ENCODE measurements at places on chromosomes 6 and 20.

GRCh38 chr6:133761706-133762105, 127.2 kb upstream of the TCF21 start:
- DNase-seq: no peak

DNA sequence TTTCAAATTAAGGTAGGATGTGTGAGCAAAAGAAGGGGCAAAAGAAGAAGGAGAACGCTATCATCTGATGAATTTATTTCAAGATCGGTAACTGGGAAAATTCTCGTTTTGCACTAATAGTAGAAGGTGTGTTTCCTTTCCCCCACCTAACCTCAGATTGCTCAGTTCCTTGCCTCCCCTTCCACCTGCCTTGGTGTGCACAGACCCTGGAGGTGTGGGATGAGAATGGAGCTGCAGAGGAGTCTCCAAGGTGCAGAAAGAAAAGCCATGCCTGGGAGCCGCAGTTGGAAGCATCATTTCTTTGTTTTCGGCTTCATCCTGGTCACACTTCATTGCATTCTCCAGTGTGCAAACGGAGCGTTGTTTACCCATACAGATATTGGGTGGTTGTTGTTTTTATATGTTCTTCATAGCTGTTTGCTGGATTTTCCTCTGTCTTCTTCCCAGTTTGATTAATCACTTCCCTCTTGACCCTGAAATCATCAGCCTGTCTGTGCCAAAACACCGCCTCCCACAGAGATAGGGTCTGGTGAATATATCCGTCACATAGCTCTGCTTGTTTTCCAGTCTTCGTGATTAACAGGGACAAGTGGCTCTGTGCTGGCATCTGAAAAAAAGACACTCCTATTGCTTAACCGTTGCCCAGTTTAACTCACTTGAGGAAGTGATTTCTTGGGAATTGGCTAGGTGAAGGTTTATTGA, 40.2 kb upstream of the NEDD9 start:
- DNase-seq: no peak

DNA sequence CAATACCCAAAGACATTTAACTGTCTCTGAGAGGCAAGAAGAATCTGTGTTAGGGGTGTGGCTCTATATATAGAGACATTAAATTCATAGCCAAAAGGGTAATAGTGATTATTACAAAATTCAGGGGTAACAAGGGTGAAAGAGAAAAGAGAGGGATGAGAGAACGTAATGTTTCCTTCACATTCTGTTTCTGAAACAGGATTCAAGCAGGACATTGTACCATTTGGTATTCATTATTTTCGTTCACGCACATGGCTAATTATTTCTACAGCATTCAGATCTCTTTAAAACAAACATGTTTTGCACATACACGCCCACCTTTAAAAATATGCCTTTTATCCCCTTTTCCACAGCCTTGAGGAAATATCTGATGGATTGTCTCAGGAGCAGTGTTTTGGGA, 122.7 kb downstream of the GMPR start:
- no peak for DNase-seq

DNA sequence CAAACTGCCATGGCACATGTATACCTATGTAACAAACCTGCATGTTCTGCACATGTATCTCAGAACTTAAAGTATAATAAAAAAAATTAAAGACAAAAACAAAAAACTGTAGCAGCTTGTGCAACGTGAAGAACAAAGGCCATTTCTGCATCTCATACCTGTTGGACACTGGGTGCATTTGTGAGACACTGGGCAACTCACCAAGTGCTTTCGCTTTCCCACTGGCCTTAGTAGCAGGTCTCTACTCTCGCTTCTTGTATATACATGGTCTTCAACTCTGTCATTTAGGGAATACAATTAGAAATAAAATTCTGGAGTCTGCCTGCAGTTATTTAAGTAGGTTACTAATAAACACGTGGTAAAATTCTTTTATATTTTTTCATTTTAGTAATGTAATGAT, 423.8 kb downstream of the CBLN4 start:
- no peak for DNase-seq

GRCh38 chr6:43953794-43954310, 173.4 kb downstream of the MRPL14 start:
- peak; percentile 25 for DNase-seq

DNA sequence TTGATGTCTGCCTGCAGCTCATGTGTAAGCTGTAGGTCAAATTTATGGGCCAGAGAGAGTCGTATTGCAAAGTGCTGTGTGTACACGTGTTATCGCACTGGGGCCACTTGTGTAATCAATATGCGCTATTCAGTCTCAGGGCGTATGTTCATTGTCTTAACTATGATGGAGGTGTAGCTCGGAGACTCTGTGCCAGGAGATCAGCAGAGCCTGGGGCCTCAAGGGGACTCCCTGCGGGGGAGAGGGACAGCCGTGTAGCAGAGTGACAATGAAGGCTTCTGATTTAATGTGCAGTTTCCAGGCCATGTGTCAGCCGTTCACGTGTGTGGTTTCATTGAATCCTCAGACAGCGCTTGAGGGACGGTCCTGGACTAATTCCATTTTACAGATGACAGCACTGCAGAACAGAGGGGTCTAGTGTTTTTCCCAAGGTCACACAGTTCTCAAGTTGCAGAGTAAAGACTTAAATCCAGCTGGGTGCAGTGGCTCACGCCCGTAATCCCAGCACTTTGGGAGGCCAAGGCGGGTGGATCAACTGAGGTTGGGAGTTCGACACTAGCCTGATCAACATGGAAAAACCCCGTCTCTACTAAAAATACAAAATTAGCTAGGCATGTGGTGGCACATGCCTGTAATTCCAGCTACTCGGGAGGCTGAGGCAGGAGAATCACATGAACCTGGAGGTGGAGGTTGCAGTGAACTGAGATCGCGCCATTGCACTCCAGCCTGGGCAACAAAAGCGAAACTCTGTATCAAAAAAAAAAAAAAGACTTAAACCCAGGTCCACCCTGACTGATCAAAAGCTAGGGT, 242.5 kb downstream of the PREX1 start:
- no peak for DNase-seq

- DNase-seq: no peak
Observed at GRCh38 chr6:119037941-119038623, 40.4 kb downstream of the FAM184A start.

DNA sequence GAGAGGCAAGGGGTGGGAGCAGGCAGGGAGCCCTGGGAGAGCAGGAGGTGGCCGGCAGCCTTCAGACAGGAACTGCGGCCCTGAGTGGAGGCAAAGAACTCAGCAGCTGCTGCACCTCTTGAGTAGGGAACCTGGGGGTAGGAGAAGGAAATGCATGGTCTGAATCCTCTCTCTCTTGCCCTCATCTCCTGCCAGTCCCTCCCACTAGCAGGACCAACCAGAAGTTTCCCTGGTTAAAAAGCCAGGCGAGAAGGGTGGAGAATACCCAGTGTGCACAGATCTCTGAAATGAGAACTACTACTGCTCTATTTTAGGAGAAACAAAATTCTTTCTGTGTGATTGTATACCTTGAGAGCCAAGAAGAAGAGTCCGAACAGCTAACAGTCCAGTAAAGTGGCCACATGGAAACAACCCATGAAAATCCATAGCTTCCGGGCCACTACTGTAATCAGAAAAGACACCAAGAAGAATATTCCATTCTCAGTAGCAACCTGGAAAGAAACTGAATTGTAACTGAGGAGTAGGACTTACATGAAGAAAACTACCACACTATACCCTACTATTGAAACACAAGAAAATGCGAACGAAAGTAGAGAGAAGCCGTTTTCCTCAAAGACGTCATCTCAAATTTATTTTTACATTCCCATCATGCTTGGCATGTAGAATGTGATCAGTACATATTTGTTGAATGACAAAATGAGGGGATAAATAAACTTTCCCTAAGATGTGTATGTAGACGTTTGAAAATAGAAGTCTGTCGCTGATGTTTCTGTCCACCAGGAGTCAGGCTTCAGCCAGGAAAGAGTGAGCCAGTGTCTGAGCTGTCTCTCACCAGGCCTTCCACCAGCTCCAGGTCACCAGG, 25.6 kb downstream of the WRNIP1 start:
- DNase-seq: peak; percentile 61
